ENCODE measurements at places on chromosomes 12 and 14.

DNA sequence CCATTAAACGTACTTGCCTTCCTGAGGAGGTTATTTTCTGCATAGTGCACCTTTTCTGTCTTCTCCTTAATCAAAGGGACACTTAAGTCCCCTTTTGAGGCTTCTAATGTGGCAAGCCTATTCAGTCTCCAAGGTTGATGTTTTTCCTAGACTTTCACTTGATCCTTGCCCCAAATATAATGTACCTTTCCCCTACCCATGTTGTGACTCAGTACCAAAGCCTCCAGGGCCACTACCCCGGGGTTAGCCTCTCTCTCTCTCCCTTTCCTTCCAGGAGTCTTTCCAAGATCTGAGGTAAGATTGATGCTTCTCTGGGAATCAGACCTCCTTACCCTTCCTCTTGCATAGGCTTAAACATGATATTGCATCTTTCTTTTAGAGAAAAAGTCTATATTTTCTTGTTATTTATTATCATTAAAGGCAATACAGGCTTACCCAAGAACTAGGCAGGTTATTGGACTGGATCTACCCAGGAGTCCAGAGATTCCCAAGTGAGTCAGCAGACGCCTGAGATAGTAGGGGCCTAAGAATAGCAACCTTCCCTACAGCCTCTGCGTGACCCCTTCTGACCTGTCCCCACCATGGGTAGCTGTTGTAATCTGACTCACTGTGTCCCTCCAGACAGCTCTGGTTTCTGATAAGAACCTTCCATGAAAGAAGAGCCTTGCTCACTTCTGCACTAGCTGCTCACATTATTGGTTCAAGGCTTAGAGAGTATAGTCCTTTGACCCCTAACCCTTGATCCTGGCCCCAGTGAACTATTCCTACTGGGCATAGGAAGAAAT lies 172.9 kb downstream of the ZFP36L1 start:
- DNase-seq = no peak

DNA sequence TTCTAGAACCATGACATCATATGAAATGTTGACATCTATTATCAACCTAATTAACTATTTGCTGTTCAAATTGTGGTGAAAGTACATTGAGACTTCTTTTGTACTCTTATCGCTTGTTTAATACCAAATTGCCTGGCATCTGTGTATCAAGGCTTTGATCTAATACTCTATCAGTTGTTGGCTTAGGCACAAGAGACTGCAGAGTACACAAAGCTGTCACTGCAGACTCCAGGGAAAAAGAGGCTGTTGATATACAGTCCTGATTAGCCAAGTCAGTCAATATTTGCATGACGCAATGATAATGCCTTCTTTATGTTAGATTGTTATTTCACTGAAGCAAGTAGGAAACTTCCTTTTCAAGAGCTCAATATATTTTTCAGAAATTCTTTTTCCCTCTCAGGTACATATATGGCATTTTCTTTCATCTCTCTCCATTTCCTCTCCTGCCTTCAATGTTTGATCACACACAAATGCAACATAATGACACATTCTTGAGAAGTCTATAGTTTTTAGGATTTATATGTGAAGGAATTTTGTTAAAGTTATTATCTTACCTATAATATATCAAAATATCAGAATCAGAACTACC lies 32.3 kb upstream of the PTCSC3 start:
- no peak for DNase-seq

DNA sequence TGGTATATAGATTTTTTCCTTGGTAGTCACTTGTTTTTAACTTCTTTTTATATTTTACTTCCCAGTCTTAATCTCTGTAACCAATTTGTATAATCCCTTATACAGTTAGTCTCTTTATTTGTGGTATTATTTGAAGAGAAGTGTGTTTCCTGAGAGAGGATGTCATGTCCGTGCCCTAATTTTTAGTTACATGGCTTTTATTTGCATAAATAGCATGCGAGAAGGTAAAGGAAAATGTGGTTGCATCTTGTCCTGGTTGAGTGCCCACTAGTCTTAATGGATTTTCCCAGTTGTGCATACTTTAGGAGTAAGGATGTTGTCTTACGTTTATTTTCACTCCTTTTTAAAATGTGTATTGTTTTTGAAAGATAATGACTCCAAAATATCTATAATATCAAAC lies 27.5 kb downstream of the RAP1B start:
- DNase-seq = no peak

- DNase-seq = no peak
These were observed 127.4 kb downstream of the MGST1 start for GRCh38 chr12:16474801-16475200.

DNA sequence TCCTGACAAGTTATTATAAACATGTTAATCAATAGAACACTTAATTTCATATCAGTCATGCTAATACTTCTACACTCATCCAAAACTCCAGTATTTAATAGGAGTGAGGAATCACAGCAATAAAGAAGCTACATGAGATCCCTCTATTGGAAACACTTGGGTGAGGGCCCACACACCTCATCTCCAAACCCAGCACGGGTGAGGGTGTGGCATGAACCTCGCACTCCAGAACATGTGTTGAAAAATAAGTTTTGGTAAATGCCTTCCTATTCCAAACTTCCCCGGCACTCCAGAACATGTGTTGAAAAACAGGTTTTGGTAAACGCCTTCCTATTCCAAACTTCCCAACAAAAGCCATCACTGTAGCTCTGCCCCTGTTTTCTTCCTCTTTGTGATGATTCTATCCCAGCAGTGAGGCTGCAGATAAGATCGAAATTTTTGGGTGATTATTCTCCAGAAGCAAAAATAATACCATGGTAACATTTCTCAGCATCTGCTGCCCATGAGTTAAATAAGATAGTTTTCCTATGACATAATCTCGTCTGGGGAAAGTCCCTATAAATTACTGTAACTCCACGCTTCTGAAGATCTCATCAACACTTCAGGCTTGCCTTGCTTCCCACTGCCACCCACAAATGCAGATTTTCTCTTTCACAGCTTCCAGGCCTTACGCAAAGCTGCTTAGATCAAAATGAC lies 24.4 kb upstream of the PTPRB start:
- no peak for DNase-seq

GRCh38 chr14:97298331-97298730 lies 501.1 kb downstream of the VRK1 start:
- no peak for DNase-seq

DNA sequence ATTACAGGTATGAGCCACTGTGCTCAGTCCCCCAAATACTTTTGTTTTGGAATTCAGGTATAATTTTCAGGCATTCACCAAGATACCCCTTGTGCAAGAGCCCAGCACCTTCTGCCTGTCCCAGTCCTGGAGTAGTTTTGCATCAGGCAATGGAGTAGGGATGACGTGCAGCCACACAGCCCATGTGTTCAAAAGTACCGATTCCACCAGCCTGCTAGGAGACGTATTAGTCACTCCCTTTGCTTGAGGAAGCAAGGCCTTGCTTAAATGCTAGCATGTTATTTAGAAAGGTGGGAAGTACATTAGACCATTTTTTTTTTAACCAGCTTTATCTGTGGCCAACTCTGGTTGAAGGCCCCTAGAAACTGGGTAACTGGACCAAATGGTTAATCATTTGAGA lies 15.0 kb upstream of the GALNT16 start:
- DNase-seq = no peak

- DNase-seq = no peak
These were observed 48.9 kb upstream of the C14orf180 start for GRCh38 chr14:104530646-104531045.

Measured in mucosa of descending colon (tissue), 3 donors.